Stimulated activated CD4-positive, alpha-beta T cell treated with anti-CD3 and anti-CD28 coated beads, Interleukin-1b, Interleukin-23, amount 100 ng/mL, for 24 hours (primary cell): ENCODE measurements at places on chromosomes 16 and 17.
A peak's percentile ranks its signal among the peaks of the same experiment; 100 is the strongest.

GRCh38 chr16:56961386-56961785, 364 bp upstream of the CETP start:
- no peak for DNase-seq

GRCh38 chr16:19486051-19486450, 35.8 kb downstream of the GDE1 start:
- DNase-seq = no peak

GRCh38 chr16:80623376-80623775, 82.6 kb downstream of the DYNLRB2 start:
- no peak for DNase-seq

- DNase-seq = no peak
Observed at GRCh38 chr16:25299792-25300590, 42.3 kb upstream of the ZKSCAN2 start.

GRCh38 chr16:71648921-71649320, 22.9 kb downstream of the MARVELD3 start:
- no peak for DNase-seq

- DNase-seq = no peak
Observed at GRCh38 chr16:57711346-57711745, 16.7 kb downstream of the DRC7 start.

GRCh38 chr17:65314212-65314611, 177.0 kb downstream of the RGS9 start:
- DNase-seq = no peak

GRCh38 chr16:64345142-64345541, 776.7 kb downstream of the CDH11 start:
- no peak for DNase-seq

DNA sequence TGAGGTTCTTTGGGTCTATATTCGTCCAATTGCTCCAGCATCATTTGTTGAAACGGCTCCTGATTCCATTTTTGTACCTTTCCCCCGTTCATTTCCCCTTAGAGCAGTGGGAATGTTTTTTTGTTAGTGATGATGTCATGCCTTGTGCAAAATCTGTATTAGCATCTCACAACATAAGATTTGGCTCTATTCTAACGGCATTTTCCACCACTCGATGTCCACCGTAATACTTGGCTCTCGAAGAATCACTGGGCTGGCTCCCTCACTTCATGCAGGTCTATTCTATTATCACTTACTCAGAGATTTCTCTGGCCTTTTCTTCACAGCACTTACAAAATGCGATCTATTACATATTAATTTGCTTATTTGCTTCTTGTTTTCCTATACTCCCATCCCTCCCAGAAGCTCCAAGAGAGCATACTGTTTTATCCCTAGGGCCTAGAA, 571 bp upstream of the NME1 start:
- DNase-seq = no peak

DNA sequence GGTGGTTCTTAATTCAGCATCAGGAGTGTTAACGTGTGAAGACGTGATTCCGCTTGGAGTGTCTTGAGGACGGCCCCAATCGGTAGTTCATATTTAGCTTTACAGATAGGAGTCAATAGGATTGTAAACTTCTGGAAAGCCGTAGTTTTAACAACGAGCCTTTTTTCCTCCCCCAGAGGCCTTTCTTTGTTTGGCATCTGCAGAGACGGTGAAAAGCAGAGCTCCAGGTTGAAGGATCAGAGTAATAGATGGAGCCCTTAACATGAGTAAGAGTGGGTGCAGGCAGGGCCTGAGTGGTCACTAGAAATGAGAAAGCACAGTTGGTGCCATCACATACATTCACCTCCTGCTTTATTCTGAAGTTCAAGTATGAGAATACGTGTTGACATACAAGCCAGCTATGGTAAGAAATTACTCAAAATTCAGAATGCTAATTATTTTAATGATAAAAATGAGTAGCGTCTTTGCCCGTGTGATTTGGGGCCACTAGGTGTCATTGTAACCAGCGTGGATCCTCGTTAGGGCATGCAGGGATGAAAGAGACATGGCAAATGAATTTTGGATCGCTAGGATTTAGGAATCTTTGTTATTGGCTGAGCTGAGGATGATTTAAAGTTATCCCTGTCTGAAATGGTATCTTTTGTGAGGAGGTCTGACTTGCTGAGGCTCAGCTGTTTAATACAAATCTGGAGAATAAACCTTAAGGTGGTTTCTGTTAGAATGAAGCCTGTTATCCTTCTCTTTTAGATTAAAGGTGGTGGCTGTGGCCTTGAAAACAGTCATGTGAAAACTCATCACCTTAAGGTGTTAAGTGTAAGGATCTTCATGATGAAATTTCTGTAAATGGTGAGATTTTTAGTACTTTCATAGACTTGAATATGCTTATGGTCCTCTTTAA, 18.6 kb downstream of the PRCD start:
- DNase-seq = no peak

DNA sequence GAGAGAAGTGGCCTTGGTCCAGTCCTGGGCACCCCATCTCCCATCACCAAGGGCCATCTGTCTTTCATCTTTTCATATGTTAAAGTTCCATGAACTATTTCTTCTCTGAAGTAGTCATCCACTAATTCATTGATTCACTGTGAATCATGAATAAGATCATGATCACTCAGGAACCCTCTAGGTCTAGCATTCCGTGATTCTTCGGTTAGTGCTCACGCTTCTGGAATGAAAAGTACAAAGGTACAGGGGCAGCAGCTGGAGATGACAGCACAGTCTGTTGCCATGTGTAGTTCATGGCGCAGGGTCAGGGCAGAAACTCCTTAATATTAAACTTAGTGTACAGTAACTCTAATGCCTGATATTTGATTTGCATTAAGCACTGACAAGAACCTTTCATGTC, 127.1 kb downstream of the CDH13 start:
- DNase-seq = no peak

DNA sequence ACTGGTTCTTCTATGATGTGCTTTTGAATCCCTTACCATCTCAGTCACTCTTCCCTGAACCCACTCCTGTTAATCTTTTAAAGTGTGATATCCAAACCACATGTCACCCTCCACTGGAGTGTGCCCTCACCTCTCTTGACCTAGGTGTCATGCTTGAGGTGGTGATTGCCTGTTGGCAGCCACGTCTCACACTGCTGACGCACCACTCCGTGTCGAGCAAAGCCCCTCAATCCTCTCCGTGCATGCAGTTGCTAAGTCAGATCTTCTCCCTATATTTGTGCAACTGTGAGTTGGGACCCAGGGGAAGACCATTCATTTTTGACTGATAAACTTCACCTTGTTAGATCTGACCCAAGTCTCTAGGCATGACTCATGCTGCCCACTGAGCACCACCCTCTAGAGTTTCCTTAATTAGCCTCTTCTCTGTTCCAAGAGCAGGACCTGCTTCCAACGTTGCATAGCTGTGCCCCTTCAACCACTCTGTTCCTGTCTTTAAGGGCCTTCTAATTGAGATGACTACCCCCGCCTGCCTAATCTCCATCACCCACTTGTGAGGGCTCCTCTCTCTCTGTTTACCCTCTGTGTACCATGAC, 2.7 kb downstream of the MYH13 start:
- no peak for DNase-seq

- DNase-seq = no peak
Observed at GRCh38 chr17:12398441-12399051, 267.1 kb upstream of the MYOCD start.

DNA sequence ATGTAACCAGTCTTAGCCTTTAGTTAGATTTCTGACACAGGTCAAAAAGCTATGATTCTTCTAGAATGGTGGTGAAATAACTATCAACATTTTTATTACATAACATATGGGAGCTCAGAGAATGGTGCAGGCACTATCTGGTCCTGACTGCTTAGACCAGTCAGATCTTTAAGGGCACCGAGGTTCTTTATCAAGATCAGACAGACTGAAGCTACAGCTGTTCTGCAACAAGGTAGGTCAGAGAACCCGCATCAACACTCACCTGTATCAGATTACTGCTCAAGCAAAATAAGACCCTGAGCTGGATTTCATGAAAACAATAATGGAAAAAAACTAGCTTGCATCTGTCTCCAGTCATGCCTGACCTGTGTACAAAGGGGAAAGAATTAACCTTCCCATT, 160.4 kb downstream of the KCNJ2 start:
- no peak for DNase-seq

DNA sequence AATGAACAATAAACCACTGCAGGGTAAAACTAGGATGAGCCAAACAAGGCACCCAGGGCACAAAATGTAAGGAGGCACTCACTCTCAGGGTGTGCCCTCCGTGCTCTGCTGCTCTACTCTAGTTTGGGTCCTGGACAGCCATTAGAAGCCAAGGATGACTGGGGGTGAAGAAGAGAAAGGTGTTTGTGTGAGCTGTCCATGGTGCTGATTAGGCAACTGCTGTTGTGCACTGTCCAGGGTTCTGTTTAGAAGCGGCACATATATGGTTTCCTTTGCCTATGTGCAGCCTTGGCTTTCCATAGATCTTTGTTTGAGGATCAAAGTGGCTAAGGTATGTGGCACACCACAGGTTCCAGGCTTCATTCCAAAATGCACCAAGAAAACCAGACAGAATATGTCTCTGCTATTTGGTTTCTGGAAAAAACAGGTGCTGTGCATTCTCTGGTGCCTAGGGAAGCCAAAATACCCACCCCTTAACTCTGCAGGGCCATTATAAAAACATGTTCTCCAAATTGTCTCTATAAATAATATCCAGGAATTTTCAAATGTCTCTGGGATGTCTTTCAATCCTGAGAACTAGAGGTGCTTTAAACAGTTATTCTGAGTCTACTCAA, 123.5 kb downstream of the CBLN1 start:
- no peak for DNase-seq

DNA sequence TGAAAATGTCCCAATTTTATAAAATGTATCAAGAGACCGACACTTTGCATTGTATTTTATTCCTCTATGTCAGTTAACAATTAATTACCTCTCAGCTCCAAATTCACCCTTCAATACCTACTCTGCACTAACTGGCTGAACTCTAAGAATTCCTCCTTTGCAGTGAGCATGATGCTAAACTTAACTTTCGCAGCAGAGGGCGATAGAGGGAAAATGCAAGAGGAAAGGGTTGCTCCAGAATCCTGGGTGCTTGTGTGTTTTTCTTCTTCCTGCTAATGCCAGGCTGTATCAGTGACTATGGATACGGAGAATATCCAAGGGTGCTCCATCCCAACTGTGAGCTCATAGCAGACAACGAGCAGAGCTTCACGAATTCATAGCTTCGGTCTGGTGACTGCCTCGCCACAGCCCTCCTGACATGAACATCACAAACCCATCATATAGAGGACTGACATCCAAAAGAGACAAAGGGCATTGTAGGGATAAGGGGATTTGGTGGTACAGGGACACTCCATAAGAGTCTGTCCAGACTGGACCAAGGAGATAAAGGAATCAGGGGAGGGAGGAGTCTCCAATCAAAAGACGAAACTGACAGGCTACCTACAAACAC, 172.9 kb downstream of the STX8 start:
- peak; percentile 7 for DNase-seq

GRCh38 chr16:68230956-68231355, 5.0 kb downstream of the ESRP2 start:
- DNase-seq = no peak

- DNase-seq = no peak
Observed at GRCh38 chr16:53805113-53805512, 101.2 kb downstream of the FTO start.
